Activated naive CD4-positive, alpha-beta T cell treated with anti-CD3 and anti-CD28 coated beads for 36 hours (primary cell): ENCODE measurements at places on chromosomes 6 and 20. TPM values are rescaled to one million over a fixed set of nuclear protein-coding genes. Genes with fewer than 3 reads are reported as not detected.

The SMIM13 gene
- 5.7 TPM for total RNA-seq

The FAM209B gene
- total RNA-seq, result 0.95 TPM

The FAM162B gene
- not detected for total RNA-seq

The LPA gene
- not detected for total RNA-seq

The CDC5L gene
- 18.8 TPM for total RNA-seq

The SLC22A2 gene
- not detected for total RNA-seq

The KCNK16 gene
- total RNA-seq, result not detected

The COX4I2 gene
- not detected for total RNA-seq

The RIMS1 gene
- not detected for total RNA-seq

The HBS1L gene
- total RNA-seq, result 150 TPM

The RIPPLY2 gene
- total RNA-seq, result not detected

The SLC22A7 gene
- total RNA-seq, result not detected

The OR2H1 gene
- total RNA-seq, result not detected

The MAN1A1 gene
- total RNA-seq, result 15.1 TPM

The AFG1L gene
- 5.4 TPM for total RNA-seq

The DNAAF9 gene
- total RNA-seq, result 0.43 TPM

The SPTLC3 gene
- total RNA-seq, result 0.15 TPM

The GLO1 gene
- 137 TPM for total RNA-seq

The VARS1 gene
- total RNA-seq, result 157 TPM

The AIF1 gene
- total RNA-seq, result 129 TPM

The MYCT1 gene
- total RNA-seq, result not detected

The POPDC3 gene
- not detected for total RNA-seq

The NOP56 gene
- 385 TPM for total RNA-seq

The MTO1 gene
- 38.7 TPM for total RNA-seq

The SPATS1 gene
- not detected for total RNA-seq

The NDUFAF4 gene
- total RNA-seq, result 53.3 TPM

The SUPT3H gene
- 15.7 TPM for total RNA-seq

The RNF144B gene
- total RNA-seq, result 1.5 TPM

The BPIFA1 gene
- total RNA-seq, result not detected
